ENCODE measurements at places on chromosomes 16 and 17.

- DNase-seq: no peak
Measured at GRCh38 chr16:15477802-15478201, 43.4 kb downstream of the BMERB1 start.

DNA sequence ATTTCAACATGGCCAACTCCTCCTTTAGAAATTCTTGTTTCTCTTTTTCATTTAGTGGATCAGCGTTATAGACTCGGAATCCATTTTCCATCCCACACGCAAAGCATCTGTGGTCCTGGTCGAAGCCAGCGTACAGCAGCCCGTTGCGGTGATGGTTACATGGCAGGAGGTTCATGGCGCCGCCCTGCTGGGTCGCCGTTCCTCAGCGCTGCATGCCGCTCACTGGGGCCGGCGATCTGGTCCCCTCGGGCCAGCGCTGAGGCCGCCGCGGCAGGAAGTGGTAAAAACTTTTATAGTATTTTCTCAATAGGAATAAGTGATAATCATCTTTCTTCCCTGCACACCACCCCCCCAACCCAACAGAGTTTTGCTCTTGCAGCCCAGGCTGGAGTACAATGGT lies 29.9 kb upstream of the RHOT1 start:
- no peak for DNase-seq

DNA sequence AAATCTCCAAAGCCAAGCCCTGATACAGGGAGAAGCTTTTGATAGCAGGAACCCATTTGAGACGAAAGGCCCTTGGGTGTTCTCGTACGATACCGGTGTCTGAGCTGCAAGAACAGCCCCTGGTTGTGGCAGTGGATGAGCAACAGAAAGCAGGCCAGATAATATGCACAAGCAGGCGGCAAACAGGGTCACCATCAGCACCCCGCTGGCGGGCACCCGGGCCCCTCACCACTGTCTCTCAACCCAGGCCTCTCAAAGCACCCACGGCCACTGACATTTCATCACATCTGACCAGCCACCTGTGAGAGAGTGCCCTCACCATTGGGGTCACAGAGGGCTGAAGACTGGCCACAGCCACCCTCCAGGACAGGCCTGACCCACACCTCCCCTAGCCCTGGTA lies 230.4 kb downstream of the C16orf78 start:
- no peak for DNase-seq

DNA sequence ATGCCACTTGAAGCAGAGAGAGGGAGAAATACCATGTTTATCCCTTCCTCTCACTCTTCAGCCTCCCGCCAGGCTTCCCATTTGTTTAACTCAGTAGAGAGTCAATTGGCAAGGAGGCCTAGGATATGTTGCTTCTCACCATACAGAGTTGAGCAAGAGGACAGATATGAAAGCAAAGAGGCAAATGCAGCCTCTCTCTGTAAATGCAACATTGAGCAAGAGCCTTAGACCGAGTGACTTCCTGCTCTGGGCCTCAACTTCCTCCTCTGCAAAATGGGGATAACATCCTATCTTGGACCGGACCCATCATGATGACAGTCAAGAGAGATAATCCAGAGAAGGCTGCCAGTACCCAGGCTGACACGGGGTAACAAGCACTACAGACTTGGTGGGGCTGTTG lies 36.8 kb downstream of the SOCS1 start:
- peak; percentile 4 for DNase-seq

- DNase-seq: no peak
Measured at GRCh38 chr17:38417210-38417951, 10.9 kb upstream of the ARHGAP23 start.

DNA sequence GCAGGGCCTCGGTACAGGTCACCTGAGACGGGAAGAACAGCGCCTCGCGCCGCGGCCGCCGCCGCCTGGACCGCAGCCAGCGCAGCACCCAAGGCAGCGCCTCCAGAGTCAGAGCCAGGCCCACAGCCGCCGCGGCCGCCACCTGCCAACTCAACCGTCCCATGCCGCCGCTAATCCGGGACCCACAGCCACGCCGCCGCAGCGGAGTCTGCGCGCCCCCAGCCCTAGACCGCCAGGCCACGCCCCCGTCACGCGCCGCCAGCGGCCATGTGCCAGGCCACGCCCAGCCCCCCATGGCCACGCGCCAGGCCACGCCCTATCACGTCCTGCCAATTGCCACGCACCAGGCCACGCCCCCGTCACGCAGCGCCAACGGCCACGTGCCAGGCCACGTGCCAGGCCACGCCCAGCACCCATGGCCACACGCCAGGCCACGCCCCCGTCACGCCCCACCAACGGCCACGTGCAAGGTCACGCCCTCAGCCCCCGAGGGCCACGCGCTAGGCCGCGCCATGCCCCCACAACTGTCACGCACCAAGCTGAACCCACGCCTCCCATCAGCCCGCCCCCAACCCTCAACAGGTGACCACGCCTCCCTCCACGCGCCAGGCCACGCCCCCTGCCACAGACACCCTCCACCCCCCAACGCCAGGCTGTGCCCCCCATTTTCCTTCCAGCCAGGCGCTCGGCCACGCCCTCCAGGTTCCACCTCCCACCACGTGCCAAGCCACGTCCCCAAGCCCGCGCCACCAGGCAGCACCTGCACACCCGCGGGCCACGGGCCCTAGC lies at the start of gene PLD6:
Gene PLD6 (minus strand): TSS at position 210 of the 789 bp plus-strand sequence. CDS start 47 bp downstream, at position 163.
- DNase-seq: peak; percentile 57

DNA sequence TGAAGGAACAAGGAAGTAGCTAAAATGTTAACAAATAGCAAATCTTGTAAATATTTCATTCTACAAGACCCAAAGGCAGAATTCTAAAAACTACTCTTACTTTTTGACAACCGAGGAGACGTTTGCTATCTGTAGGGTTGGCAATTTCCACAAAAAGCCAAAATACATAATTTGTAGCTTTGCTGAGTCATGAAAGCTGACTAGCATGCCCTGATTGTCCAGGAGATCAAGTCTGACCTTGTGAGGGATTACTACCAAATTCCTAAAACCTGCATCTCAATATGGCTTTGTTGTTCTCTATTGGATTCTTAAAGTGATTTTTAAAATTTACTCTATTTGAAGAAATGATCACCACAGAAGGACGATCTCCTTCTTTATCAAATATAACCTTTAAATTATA lies 10.8 kb downstream of the DNAJA2 start:
- no peak for DNase-seq

GRCh38 chr17:66775271-66775670 lies 59.6 kb upstream of the CACNG5 start:
- DNase-seq: no peak

DNA sequence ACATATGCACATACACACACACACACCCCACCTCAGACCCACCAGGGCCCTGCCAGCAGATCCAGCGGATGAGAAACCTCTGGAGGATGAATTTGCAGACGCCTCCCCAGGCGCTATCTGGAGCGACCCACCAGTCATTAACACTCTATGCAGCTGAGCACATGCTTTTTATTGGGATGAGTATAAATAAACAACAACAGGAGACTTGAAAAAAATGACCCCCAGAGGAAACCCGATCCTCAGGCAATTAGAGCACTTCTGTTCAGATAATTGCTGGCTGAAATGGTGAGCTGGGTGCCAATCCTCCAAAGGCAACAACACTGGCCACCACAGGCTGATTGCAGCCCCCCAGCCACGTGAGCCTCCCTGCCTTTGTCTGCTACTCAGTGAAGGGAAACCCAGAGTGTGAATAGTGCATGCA lies 32.9 kb downstream of the DYNLRB2 start:
- DNase-seq: no peak

DNA sequence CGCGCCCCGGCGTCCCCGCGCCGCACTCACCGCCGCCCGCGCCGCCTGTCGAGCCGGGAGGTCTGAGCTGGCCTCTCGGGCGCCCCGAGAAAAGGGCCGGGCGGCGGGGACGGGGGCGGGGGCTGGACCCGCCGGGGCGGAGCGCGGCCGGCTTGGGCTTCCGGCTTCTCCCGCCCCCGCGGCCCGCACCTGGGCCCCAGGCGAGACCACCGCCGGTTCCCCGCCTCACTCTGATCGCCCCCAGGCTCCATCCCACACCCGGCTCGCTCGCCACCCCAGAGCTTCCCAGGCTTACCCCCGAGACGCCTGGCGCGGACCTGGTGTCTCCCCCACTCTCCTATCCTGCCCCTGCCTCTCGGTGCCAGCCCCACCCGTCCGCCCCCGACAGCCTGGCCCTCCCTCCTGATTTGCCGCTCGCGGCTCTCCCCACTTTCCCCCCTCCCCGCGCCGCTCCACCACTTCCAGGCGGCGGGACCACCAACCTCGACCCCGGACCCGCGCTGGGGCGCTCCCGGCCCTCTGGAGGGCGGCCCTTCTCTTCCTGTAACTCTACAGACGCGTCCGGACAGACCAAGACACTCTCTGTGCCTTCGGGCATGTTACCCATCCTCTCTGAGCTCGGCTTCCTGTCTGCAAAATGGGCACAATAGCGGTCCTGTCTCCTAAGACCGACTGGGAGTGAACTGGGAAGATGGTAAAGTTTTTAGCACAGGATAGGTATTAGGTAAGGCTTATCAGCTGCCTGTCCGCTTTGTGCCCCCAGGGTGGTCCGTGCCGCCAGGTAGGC lies at the start of gene LITAF:
Gene LITAF (minus strand): TSS at position 64 of the 787 bp plus-strand sequence. CDS start 30,189 bp downstream, outside the sequence.
- no peak for DNase-seq

- no peak for DNase-seq
Measured at GRCh38 chr16:89370081-89370511, 120.3 kb downstream of the ANKRD11 start.

GRCh38 chr17:57869617-57870282 lies 19.9 kb upstream of the MRPS23 start:
- no peak for DNase-seq

- no peak for DNase-seq
Measured at GRCh38 chr17:7549401-7550055, 670 bp downstream of the TNFSF12 start.

GRCh38 chr16:72211110-72211509 lies 39.2 kb upstream of the PMFBP1 start:
- no peak for DNase-seq

- DNase-seq: peak; percentile 42
Measured at GRCh38 chr17:13597723-13598347, 3.9 kb downstream of the HS3ST3A1 start.

DNA sequence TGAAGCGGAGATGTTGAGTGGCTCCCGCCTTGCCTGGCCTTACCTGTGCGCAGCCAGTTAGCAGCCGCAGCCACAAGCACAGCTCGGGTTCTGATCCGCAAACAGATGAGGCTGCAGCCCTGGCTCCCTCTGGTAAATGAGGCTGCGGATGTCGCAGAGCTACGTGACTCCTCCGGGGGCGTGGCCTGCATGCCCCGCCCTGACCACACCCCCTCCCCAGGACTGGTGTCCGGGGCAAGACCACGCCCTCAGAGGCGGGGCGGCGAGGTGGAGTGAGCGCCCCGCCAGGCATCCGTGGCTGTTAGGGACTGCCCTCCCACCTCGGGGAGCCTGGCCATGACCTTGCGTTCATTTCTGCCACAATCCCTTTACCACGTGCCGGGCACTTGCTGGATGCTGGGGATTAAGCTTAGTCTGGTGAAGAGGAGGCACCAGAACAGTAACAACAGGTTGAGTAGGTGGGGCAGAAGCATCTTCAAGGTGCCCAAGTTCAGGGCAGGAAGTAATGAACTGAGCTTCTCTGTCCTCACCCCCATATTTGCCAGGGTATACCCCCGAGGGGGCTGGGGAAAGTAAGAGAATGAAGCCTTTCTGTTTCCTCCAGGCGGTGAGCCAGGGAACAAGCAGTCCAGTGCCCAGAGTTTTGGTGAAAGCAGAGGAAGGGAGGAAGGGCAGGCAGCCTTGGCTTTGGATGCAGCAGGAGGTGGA lies at the start of gene ALDOC:
Gene ALDOC (minus strand): TSS at position 138 of the 708 bp plus-strand sequence. CDS start 1,363 bp downstream, outside the sequence.
- DNase-seq: peak; percentile 50

GRCh38 chr17:77610518-77610893 lies 348.0 kb upstream of the TNRC6C start:
- DNase-seq: no peak

DNA sequence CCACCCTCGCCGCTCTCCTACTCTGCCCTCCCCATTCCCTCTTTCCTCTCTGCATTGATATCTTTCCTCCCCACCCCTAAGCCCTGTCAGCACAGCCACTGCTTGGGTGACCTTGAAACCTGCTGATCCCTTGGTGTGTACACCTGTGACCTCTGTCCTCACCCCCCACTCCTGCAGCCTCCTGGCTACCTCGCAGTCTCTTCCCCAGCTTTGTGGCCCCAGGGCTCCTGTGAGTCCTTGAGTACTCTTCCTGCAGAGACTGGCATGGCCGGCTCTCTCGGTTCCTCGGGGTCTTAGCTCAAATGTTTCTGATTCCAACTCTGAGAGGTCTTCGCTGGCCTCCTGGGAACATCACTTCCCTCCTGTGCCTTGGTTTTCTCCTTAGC lies 31.7 kb downstream of the ADCY7 start:
- no peak for DNase-seq

- DNase-seq: no peak
Measured at GRCh38 chr16:29876594-29877249, 13.7 kb upstream of the CDIPT start.

- DNase-seq: no peak
Measured at GRCh38 chr17:28480278-28480677, 6.8 kb downstream of the SLC13A2 start.

DNA sequence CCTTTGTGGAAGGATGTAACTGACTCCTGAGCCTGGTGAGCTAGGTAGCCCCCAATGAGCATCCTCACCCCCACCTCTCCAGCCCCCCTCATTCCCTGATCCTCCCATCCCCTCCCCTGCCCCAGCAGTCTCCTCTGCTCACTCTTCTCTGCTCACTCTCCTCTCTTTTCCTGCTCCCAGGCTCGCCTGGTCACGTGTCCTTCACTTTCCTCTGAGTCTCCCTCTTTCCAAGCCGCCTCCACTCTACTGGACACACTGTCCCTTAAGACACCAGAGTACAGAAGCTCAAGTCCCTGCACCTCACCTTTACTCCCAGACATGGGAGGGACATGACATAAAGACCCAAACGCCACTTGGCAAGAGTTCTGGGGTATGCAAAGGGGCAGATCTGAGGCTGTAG lies 76.3 kb upstream of the RBL2 start:
- no peak for DNase-seq

GRCh38 chr17:46785696-46786095 lies 32.8 kb downstream of the WNT3 start:
- DNase-seq: no peak

DNA sequence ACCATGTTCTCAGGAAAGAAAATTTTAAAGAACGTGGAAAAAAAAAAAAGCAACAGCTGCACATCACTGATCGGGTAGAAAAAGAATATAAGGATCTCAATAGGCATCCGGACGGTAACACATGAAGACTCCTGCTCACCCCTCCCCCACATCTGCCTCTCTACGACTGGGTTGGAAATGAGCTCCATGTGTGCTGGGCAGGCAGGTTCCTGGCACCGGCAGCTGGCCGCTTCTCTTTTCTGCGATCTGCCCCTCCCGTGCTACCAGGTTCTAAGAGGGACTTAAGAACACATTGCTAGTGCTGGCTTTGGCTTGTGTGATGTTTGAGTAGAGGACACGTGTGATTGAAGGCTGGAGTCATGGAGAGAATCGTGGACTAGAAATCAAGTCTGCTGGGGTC lies 115.5 kb downstream of the AATF start:
- DNase-seq: no peak

DNA sequence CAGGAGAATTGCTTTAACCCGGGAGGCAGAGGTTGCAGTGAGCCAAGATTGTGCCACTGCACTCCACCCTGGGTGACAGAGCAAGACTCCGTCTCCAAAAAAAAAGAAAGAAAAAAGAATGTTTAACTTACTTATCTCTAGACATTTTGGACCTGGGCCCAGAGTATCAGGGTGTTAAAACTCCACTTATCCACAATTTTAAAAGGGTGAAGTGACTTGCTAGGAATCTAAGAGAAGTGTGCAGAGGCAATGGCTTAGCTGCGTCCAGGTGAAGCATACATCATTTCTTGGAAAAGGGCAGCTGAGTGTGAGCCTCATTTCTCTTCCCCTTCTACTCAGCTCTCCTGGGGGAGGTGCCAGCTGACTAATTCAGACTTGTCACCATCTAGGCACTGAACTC lies 25.1 kb downstream of the ALDH3A2 start:
- DNase-seq: no peak

GRCh38 chr16:69348222-69348621 lies 3.4 kb downstream of the TMED6 start:
- DNase-seq: no peak
